Activated T-cell treated with anti-CD3 and anti-CD28 coated beads for 48 hours (primary cell): ENCODE measurements at places on chromosomes 1 and 21.

- no peak for DNase-seq
These were observed 21.3 kb upstream of the LRRC3 start for GRCh38 chr21:44433791-44434567.

DNA sequence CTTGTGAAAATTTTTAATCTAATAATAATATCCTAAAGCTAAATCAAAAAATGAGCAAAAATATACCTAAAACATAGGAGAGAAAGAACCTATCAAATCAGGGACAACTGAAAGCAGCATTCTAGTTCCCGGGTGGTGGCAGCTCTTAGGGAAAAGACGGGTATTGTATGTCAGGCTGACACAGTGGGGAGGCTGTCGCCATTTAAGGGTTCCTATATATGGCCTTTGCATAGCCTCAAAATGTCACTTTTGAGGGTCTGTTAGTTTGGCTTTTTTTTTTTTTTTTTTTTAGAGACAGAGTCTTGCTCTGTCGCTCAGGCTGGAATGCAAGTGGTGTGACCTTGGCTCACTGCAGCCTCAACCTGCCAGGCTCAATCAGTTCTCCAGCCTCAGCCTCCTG lies 6.0 kb downstream of the CLSTN1 start:
- DNase-seq = no peak

DNA sequence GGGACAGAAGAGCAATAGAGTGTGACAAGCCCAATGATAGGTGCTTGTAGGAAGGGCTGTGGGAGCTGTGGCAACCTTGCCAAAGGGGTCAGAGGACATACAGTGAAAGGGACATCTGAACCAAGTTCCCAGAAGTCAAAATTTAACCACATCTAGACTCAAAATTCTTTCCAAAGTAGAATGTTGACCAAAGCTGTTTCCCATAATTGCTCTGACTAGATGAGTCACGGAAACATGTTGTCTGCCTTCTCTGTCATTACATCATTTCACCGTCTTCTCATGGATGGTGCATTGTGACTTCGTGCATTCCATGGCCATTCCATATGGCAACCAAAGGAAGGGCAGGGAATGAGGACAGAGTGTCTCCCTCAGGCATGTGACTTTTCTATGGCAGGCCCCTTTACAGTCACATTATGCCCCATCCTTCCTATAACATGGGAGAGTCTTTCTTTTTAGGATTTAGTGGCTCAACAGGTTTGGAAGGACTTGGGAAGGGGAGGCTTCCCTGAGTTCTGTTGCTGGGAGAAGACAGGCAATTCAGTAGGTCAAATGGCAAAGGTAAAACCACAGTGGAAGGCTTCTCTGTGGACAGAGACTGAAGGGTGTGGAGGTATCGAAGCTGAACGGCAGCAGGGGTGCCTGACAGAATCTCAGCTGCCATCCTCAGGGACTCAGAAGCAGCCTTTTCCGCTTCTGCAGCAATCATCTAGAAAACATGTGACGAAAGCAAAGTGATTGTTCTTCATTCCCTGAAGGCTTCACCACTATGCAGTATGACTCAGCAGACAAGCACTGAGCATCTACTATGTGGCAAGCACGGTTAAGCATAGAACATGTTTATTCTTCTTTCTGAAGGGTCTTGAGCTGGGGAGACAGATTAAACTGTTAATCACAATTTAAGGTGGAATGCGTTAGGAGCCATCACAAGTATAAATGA lies 24.7 kb downstream of the NPHS2 start:
- no peak for DNase-seq

DNA sequence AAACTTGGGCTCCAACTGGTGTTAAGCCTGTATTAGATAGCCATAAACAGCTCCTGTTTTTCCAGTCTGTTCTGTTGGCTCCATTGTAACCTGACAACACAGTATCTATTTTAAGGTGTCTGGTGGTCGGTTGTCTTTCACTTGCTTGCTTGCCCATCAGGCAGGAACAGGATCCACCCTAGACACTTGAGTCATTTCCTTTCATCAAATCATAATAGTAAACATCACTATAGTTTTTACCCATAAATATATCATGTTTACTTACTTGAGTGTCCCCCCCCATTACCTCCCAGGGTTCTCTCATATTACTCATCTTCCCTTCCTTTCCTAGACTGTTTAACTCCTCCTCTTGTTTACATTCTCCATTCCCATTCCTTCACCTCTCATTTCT lies 2.9 kb downstream of the DDI2 start:
- DNase-seq = no peak

DNA sequence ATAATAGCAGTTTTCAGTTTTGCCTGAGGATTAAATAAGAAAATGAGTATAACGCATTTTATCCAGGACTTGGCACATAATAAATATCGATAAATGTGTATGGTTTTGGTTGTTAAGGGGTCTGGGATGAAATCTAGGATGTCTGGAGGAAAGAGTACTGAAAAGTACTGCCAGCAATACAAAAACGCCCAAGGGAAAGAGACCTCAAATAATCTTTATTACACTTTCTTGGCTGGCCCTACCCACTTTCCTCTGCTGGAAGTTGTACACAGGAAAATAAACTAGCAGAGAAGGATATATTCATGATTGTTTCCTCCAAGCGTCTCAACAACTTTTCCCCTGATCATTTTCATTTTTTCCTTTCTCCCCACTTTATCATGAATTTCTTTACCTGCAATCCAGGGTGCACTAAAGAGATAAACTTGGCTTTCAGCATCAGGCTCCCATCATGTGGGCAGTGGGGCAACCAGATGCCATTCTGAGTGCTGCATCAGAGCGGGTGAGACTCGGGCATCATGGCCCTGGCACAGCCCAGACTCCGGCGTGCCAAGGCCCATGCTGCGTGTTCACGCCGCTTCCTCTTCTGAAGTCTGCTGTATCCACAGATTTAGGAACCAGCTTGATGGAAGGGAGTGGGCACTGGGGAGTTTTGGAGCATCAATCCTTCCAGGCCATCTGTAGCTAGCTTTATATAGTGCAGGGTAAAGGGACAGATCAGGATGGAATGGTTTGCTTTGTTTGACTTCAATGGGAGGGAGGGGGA lies 35.8 kb upstream of the PLXNA2 start:
- no peak for DNase-seq

- no peak for DNase-seq
These were observed 144.0 kb downstream of the NAV1 start for GRCh38 chr1:201682964-201683363.

DNA sequence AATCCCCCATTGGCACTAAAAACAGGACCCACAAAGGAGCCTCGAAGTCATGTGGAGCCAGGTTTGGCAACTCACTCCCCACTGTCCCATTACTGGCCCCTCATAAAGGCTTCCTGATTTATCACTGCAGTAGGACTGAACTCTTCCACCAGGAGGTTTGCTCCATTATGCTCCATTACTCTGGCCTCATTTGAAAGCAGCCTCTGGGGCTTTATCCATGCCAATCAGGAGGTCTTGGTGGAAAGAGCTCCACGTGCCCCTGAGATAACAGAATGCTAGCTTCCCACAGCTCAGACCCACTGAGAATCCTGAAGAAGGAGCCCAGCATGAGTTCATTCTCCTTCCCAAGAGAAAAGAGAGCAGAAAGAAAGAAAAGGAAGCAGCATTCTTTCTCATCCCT lies 76.4 kb downstream of the HIVEP3 start:
- no peak for DNase-seq

DNA sequence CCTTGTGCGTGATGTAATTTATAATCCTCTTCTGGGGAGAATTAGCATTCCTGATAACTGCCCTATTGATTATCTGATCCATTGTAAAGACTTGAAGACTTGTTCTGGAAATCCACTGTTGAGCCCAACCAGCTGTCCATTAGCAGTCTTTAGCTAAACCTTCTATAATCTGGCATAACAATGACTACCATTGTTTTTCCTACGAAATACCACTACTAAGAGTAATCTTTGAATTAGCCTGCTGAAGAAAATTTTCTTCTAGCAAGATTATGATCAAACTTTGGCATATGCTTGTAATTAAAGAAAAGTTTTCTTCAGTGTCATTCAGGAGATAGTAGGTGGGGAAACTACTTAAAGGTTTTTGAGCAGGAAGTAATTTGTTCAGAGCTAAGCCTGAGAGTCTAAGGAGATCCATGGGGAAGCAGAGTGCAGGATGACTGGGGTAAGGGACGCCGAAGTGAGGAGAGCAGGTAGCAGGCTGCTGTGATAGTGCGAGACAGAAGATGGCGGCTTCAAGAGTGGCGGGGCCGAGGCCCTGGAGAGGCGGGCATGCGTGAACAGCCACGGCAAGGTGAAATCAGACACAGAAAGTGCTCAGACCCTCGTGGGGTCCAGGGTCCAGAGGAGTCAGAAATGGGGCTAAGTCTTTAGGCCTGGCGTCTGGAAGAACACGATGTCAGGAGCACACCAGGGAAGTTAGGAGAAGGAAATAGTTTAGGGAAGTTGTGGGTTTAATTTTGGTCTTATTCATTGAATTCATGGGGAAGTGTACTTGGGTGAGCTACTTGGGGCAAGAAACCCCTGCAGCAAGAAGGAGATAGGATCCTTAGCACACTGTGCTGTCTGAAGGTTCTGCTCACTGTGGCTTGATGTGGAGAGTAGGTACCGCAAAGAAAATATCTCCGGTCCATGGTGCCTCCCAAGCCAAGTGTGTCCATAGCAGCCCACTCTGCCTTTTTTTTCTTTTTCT lies 112.6 kb upstream of the ADAR start:
- no peak for DNase-seq

DNA sequence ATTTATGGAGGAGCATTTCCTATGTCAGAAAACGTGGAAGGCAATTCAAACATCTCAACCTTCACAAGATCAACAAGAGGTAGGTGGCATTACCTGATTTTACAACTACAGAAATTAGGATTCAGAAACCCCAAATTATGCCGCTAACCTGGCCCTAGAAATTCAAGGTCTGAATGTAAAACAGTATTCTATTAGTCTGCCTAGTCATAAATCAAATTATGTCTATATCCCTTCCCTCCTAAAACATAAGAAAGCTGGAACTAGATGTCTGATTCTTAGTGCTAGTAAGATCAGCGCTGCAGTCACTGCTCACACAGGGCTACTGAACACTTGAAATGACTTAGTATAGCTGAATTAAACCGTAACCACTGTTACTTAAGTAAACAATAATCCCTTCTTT lies 1.4 kb downstream of the TOMM20 start:
- DNase-seq = no peak

GRCh38 chr1:93095804-93096585 lies 16.9 kb downstream of the MTF2 start:
- DNase-seq = no peak

DNA sequence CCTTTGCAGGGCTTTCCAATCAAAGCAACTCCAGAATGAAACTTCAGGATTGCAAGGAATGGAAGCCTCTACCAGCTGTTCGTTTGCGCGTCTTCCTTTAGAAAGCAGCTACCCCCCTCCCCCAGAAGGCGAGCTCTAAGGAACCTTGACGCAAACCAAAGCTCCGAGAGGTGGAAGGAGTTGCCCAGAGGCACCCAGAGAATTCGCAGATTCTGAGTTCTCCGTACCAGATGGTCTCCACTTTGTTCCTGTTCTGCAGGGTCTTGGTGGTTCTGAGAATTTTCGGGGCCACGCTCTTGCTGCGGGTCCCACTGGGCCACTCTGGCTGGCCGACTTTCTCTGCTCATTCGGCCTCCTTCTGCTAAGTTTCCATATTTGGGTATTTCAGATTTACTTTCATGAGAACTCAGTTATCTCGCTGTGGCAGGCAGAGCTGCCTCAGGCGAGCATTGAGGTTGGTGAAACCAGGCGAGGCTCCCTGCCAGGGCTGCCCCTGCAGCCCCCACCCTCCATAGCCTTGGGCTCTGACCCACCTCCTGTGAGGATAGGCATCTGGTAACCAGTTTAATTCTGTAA lies 801 bp downstream of the TRAF5 start:
- DNase-seq = no peak

- DNase-seq = no peak
These were observed 105.8 kb upstream of the EDN2 start for GRCh38 chr1:41590331-41590730.

GRCh38 chr1:59505596-59506028 lies 208.7 kb downstream of the FGGY start:
- no peak for DNase-seq

DNA sequence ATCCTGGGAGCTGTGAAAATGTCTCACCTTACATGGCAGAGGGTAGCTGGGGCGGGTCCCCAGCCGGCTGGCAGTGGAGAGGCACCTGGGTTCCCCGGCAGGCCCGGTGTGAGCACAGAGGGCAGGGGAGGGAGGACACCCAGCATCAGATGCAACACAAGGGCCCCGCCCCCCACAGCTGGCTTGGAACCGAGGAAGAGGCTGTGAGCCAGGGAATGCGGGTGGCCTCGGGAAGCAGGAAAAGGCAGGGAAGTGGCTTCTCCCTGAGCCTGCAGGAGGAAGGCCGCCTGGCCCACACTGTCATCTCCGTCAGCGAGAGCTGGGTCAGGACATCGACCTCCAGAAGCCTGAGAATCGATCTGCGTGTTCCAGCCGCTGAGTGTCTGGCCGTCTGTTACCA lies 87.3 kb downstream of the SIK1 start:
- no peak for DNase-seq

- no peak for DNase-seq
These were observed 1.8 kb upstream of the KRTAP10-12 start for GRCh38 chr21:44695184-44695583.

GRCh38 chr1:145977486-145978470 lies 13.3 kb downstream of the POLR3GL start:
- no peak for DNase-seq

GRCh38 chr1:50416150-50416527 lies 7.1 kb downstream of the DMRTA2 start:
- DNase-seq = no peak

- DNase-seq = no peak
These were observed 380.0 kb downstream of the DSCAM start for GRCh38 chr21:40466893-40467483.

DNA sequence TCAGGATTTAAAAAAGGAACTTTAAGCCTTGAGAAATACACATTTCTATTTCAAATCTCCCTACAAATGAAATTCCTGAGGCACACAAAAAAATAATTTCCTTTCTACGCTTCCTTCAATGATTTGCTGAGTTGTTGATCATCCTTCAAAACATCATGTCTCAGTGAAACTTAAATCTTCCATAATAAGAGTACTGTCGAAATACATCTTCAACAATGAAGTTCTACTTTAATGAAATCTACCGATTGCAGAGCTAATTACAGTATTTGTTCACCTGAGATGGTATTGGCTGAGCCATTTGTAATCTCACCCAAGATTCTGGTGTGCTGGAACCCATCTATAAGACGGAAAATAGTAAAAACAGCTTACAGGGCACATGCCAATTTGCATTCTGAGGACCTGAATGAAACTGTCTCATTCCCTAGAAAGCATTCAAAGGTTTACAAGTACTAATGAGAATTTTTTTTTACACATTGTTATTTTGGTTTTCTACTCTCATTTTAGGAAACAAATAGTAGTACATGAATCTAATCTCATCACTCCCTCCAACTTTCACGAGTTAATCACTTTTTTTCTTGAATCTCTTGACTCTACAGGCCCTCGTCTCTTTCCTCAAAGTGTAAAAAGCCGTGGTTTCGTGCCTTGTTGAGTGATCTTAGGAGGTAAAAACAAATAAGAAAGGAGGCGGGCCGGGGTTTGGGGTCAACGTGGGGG lies 1.1 kb downstream of the CHML start:
- DNase-seq = no peak

GRCh38 chr1:42420911-42421585 lies 34.8 kb downstream of the ZMYND12 start:
- no peak for DNase-seq
